ENCODE measurements at places on chromosomes 3 and 15. TPM values are rescaled to one million over a fixed set of nuclear protein-coding genes. Genes with fewer than 3 reads are reported as not detected.

CSPG5 gene
- total RNA-seq, result 0.32 TPM

PPP2R3A gene
- 82.8 TPM for total RNA-seq

RGMA gene
- total RNA-seq, result 16.5 TPM

INSYN1 gene
- 55.3 TPM for total RNA-seq

CHL1 gene
- total RNA-seq, result 2.5 TPM

TMCO5A gene
- total RNA-seq, result not detected

PIF1 gene
- 1.6 TPM for total RNA-seq
